Psoas muscle (tissue), 8 donors: ENCODE measurements at places on chromosomes 12 and 14. TPM values are rescaled to one million over a fixed set of nuclear protein-coding genes. Genes with fewer than 3 reads are reported as not detected.

- H3K27ac ChIP-seq: no peak overlapping the region
- no peaks in the 10 kb centered on the region for H3K36me3 ChIP-seq
- H3K27me3 ChIP-seq: no peaks in the 10 kb centered on the region
- DNase-seq: no peak
- no peak overlapping the region for H3K4me3 ChIP-seq
These were observed 4.9 kb upstream of the B4GALNT3 start for GRCh38 chr12:454833-455232.

DNA sequence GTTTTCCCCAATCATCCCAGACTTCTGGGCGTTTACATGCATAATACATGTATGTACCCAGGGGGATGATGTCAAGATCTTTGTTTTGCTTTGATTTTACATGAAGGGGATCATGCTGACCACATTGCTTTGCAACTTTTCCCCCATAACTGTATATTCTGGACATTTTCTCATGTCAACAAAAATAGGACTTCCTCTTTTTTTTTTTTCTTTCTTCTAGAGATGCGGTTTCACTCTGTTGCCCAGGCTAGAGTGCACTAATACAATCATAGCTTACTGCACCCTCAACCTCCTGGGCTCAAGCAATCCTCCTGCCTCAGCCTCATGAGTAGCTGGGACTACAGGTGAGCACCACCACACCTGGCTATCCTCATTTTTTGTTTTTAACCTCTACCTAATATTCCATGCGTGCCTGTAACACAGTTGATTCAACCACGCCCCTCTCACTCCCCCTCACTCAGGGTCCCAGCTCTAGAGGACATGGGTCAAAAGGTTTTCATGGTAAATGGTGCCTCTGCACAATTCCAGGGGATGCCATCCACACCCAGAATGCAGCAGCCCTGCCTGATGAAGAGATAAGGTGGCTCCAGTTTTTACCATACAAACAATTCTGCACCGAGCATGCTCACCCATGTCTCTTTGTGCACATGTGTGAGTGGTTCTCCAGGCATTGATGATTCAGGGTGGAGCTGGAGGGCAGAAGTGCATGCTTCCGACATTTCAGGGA lies 32.0 kb upstream of the CIPC start:
- H3K36me3 ChIP-seq: no peaks in the 10 kb centered on the region
- no peak for DNase-seq
- no peak overlapping the region for H3K4me3 ChIP-seq
- H3K4me1 ChIP-seq: peaks cover 24% of the 10 kb centered on the region
- no peak overlapping the region for H3K27ac ChIP-seq

- H3K27ac ChIP-seq: no peak overlapping the region
- no peaks in the 10 kb centered on the region for H3K36me3 ChIP-seq
- no peaks in the 10 kb centered on the region for H3K27me3 ChIP-seq
- no peak overlapping the region for H3K4me3 ChIP-seq
These were observed 155.0 kb upstream of the RTL1 start for GRCh38 chr14:101058571-101058970.

GRCh38 chr12:109686523-109686922 lies 27.1 kb upstream of the FAM222A start:
- DNase-seq: no peak
- no peak overlapping the region for H3K27ac ChIP-seq
- H3K27me3 ChIP-seq: no peaks in the 10 kb centered on the region
- no peaks in the 10 kb centered on the region for H3K4me1 ChIP-seq

DNA sequence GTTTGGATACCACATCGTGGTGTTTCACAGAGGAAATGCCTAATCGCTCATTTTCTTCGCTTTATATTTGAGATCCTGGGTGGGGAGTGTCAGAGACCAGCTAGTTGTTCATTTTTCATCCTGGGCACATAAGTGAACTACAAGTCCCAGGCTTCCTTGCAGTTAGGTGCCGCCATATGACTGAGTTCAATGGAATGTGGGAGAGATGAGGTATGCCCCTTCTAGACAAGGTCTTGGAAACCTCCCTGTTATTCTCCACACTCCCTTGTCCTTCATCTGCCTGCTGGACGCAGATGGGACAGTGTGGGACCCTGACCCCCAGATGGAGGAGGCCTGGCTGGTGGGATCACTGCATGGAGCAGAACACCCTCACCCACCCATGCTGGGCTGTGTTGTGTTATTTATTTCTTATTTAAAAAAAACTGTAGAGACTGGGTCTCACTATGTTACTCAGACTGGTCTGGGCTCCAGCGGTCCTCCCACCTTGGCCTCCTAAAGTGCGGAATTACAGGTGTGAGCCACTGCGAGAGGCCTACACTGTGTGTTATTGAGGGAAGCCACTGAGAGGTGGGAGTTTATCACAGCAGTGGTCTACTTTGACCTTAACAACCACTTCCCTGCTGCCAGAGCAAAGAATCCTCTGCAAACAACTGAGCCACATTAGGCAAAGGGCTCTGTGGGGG lies 42.9 kb upstream of the VRK1 start:
- H3K4me3 ChIP-seq: no peak overlapping the region
- peaks cover 4% of the 10 kb centered on the region for H3K27me3 ChIP-seq

DNA sequence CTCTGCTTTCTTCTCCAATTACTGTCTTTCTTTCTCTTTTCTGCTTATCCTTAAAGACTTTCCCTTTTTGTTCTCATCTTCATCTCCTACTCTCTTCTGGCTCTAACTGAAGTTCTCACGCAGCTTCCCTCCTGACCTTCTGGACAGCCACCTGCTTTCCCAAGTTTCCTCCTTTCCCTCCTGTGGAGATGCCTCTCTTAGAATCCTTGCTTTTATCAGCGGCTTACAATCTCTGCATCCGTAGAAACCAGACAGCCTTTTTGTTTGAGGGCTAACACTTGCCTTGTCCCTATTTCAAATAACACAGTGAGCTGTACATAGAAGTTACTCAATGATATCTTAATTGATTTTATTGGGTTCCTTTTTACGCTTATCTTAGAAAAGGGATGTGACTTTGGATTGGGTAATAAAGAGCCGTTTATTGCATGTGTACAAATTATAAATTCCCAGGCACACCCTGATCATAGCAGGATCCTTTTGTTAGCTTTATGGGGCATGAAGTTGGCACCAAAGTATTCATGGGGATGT lies 2.1 kb upstream of the LGALS3 start:
- no peaks in the 10 kb centered on the region for H3K36me3 ChIP-seq
- no peak for DNase-seq

GRCh38 chr12:28026701-28027100 lies 54.2 kb upstream of the PTHLH start:
- H3K27me3 ChIP-seq: no peaks in the 10 kb centered on the region
- no peak overlapping the region for H3K4me3 ChIP-seq
- no peaks in the 10 kb centered on the region for H3K4me1 ChIP-seq
- no peak for DNase-seq

ACSS3 gene
- polyA plus RNA-seq: 1.3 TPM

DNA sequence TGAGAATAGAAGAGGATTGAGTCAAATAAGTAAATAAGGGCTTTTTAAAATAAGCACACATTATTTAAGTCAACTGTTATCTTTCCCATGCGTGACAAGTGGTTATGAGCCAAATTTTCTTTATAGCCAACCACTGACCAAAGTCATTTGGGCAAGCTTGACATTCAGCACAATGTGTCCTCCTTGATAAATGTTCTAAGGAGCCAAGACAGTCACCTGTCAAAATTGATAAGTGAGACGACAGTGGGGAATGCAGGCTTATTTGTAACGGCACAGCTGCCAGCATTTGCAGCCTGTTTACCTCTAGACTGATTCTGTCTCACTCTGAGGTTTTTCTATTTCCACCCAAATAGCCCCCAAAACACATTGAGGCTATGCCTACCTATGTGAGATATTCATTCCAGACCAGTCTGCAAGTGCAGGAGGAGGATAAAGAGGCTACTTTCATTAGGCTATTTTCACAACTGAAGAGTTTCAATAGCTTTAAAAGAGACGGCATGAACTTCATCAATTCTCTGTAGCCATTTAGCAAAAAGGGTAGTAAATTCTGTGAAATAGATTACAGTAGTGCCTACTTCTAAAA lies 339.5 kb downstream of the PDZRN4 start:
- no peak for DNase-seq
- H3K36me3 ChIP-seq: no peaks in the 10 kb centered on the region
- H3K4me1 ChIP-seq: no peaks in the 10 kb centered on the region
